Immature natural killer cell (primary cell): ENCODE measurements at places on chromosomes 7 and 10. TPM values are rescaled to one million over a fixed set of nuclear protein-coding genes. Genes with fewer than 3 reads are reported as not detected.

The PDE6C gene
- not detected for polyA plus RNA-seq

The GCC1 gene
- 8.2 TPM for polyA plus RNA-seq

The BAG3 gene
- polyA plus RNA-seq: 2.2 TPM

The CALHM1 gene
- polyA plus RNA-seq: 0.91 TPM

The FRAT2 gene
- 11.5 TPM for polyA plus RNA-seq

- DNase-seq: peak; percentile 45
Measured at GRCh38 chr7:155412416-155413253, 45.3 kb upstream of the EN2 start.

DNA sequence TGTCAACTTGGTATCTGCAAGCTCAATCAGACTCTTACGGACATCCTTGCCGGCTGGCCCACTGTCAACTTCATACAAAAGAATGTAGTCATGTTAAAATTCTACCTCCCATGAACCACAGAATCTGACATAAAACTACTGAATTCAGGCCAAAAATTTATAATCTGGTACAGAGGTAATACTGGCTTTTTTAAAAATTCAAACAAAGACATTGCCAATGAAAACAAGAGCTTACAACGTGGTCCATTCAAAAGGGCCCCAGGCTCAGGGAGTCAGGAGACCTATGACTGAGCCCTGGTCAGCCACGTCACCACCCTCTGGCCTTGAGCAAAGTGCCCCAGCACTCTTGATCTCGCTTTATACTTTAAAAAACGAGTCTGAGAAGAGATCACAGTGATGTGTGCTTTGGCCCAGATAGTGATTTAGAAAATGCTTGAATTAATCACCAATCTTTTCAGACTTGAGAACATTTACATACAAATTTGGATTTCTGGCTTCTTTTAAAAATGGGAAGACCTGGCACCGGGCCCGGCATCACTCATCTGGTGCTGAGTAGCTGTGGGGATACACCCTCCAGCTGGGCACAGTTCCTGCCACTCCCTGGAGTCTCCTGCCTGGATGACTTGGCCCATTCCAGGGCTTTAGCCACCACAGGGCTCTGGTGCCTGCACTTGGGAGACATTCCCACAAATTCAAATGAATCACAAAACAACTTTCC, 94.1 kb downstream of the PIP4K2A start:
- DNase-seq: no peak

GRCh38 chr10:127736222-127736914, 617 bp upstream of the FOXI2 start:
- no peak for DNase-seq

DNA sequence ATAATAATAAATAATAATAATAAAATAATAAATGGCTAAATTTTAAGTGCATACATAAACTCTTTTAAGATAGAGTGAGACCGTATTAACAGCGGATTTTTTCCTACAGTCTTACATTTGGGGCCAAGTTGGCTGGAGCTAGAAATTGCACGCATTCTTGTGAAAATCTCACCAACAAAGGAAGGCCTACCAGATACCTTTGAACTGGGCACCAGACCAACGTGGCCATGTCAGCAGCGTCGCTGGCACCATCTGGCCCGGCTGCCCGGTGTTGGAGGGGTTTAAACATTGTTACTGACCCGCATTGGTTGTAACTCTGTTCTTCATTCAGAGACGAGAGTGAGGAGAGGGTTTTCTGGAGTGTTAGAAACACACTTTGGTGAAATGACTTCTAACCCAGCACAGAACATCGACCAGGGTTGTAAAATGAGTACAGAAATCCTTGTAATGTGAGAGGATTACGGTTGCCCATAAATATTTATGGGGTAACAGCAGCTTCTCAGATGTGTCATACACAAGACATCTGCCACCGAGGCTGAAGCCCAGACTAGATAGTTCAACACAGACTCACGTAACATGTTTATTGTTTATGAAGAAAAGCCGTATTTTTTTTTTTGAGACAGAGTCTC, 34.6 kb upstream of the UNCX start:
- no peak for DNase-seq

DNA sequence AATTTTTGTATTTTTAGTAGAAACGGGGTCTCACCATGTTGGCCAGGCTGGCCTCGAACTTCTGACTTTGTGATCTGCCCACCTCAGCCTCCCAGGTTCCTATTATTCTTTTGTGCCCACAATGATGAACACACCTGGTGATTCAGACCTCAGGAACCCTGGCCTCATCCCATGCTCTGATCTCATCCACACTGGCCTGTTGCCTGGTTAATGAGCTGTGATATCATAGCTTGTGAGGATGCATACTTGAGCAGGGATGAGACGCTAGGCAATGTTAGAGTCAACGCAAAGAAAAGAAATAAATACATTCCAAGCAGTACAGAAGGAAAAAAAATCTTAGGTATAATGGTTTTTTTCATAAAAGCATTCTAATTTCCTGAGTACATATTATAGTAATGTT, 82.4 kb upstream of the RNF32 start:
- DNase-seq: no peak

- DNase-seq: no peak
Measured at GRCh38 chr10:18230794-18231193, 90.6 kb downstream of the CACNB2 start.

DNA sequence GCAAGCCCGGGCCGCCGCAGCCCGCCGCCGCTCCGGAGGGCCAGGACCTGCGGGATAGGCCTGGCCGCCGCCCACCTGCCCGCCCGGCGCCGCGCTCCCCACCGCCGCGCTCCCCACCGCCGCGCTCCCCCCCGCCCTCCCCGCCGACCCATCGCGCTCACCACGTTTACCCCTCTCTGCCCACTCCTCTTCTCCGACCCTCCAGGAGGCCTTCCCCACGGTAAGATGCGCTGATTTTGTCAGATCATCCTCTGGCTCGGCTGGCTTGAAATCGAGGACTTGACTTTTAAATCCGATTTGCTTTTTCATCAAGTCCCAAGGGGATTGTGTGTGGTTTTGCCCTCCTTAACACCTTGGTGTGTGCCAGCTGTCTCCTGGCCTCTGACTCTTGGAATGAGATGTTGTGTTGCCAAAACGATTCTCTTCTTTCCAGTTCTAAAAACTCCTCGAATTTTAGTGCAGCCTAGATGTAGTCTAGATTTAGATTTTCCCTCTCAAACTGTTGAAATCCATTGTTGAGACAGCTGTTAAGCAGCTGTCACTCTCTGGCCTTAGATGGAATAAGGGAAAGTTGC, 738 bp downstream of the POM121 start:
- no peak for DNase-seq

DNA sequence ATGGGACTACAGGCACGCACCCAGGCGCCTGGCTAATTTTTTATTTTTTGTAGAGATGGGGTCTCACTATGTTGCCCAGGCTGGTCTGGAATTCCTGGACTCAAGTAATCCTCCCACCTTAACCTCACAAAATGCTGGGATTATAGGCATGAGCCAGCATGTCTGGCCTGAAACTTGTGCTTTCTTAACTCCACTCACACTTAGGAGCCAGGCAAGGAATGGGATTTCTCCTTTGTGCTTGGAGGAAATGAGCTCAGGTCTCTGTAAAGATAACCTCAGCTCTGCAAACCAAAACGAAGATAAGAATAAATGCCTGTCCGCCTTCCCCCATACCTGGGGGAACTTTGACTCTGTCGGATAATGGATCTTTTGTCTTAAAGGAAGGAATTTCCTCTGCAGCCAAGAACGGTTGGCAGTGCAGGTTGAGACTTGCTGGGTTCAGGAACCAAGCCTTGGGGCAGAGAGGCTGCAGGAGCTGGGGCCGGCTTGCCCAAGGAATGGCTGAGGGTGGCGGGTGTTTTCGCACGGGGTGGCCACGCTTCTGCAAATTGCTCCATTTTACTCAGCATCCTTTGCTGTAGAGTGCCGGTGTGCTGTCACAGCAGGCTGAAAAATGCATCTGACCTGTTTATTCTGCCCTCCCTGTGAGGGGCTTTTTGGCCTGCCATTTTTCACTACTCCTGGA, 174.2 kb downstream of the KIAA1217 start:
- no peak for DNase-seq

DNA sequence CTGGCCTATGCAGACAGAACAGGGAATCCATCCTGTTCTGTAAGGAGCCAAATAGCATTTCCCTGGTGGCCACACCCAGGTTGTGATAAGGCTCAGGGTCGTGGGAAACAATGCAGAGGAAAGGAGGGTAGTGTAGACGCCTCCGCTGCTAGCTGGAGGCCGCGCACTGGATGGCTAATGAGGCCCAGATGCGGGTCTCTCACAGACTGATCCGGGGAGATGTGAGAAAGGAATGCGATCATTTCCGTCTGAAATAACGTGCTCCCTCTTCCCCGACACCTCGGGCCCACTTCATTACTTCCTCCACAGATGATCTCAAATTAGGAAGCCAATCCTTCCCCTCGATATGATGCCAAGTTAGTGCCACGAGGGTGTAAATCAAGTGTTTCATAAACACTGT, 203.3 kb downstream of the TAX1BP1 start:
- no peak for DNase-seq

- DNase-seq: no peak
Measured at GRCh38 chr7:4766666-4767519, 8.5 kb upstream of the AP5Z1 start.
